Activated CD4-positive, alpha-beta T cell treated with anti-CD3 and anti-CD28 coated beads for 36 hours (primary cell): ENCODE measurements at places on chromosomes 2 and 18. TPM values are rescaled to one million over a fixed set of nuclear protein-coding genes. Genes with fewer than 3 reads are reported as not detected.

The FOXD4L1 gene
- 0.14 TPM for total RNA-seq

The CDK15 gene
- total RNA-seq: not detected

The NAB1 gene
- total RNA-seq: 41.4 TPM

The CD302 gene
- total RNA-seq: 0.47 TPM

GRCh38 chr2:221130431-221130830 lies 441.7 kb downstream of the EPHA4 start:
- H3K36me3 ChIP-seq: no peaks in the 10 kb centered on the region
- no peak for DNase-seq
- H3K4me1 ChIP-seq: no peaks in the 10 kb centered on the region
- H3K27me3 ChIP-seq: peaks cover 8% of the 10 kb centered on the region

DNA sequence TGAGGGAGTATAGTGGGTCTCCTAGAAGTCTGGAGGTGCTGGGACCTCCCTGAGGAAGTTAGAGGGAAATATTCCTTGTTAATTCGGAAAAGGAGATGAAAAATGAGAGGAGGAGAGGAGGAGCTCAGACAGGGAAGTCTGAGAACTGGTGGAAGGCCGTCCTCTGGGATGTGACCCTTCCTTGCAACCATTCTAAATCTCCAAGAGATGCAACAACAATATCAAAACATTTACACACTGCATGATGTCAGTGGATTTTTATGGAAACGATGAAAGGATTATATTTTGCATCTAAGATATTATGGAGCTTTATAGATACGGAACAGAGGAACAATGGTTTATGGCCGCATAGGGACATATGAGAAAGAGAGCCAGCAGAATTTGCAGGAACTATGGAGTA lies 49.8 kb upstream of the COBLL1 start:
- H3K4me3 ChIP-seq: no peak overlapping the region
- DNase-seq: no peak

GRCh38 chr2:231334179-231334930 lies 61.2 kb upstream of the B3GNT7 start:
- no peaks in the 10 kb centered on the region for H3K27me3 ChIP-seq
- no peaks in the 10 kb centered on the region for H3K36me3 ChIP-seq
- H3K4me3 ChIP-seq: no peak overlapping the region
- no peaks in the 10 kb centered on the region for H3K4me1 ChIP-seq
- H3K27ac ChIP-seq: no peak overlapping the region

- peak; percentile 92 for DNase-seq
- H3K4me1 ChIP-seq: peaks cover 12% of the 10 kb centered on the region
- no peak overlapping the region for H3K27ac ChIP-seq
- H3K27me3 ChIP-seq: no peaks in the 10 kb centered on the region
Observed at GRCh38 chr2:70984576-70985282, 6.3 kb downstream of the ANKRD53 start.

GRCh38 chr2:154495455-154495868 lies 203.0 kb upstream of the KCNJ3 start:
- H3K4me3 ChIP-seq: no peak overlapping the region
- no peaks in the 10 kb centered on the region for H3K36me3 ChIP-seq
- DNase-seq: no peak

DNA sequence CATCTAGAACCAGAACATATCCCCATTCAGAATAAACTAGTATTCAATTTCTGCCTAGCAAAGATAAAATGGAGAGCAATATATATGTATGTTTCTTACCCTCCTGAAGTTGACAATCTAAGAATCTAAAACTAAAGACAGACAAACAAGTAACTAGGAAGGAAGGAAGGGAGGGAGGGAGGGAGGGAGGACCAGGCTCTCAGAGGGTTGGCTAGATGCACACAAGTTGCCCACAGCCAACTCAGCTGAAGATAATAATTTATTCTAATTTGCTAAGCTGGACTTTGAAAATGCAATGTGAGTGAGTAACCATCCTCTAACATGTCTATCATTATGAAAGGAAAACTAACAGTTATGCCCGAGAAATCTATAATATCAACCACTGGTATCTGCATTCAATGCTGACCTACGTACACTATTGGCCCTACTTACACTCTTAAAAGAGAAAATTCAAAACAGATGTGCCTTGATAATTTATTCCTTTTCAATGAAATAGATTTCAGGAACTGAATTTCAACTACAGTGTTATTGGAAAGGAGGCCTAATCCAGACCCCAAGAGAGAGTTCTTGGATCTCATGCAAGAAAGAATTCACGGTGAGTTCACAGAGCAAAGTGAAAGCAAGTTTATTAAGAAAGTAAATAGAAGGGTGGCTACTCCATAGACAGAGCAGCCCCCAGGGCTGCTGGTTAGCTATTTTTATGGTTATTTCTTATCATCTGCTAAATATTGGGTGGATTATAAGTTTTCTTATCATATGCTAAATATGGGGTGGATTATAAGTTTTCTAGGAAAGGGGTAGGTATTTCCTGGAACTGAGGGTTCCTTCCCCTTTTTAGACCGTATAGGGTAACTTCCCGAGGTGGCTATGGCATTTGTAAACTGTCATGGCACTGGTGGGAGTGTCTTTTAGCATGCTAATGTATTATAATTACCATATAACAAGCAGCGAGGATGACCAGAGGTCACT lies 288.5 kb upstream of the SLC39A10 start:
- no peaks in the 10 kb centered on the region for H3K27me3 ChIP-seq
- H3K36me3 ChIP-seq: peaks cover 13% of the 10 kb centered on the region
- no peak overlapping the region for H3K27ac ChIP-seq
- H3K4me1 ChIP-seq: peaks cover 17% of the 10 kb centered on the region
- DNase-seq: no peak

- no peaks in the 10 kb centered on the region for H3K36me3 ChIP-seq
- no peak overlapping the region for H3K4me3 ChIP-seq
- no peaks in the 10 kb centered on the region for H3K4me1 ChIP-seq
- H3K27ac ChIP-seq: no peak overlapping the region
- DNase-seq: no peak
Observed at GRCh38 chr2:235870515-235870914, 297.7 kb downstream of the GBX2 start.

- H3K27me3 ChIP-seq: no peaks in the 10 kb centered on the region
- H3K4me1 ChIP-seq: peaks cover 48% of the 10 kb centered on the region
- no peak overlapping the region for H3K4me3 ChIP-seq
- no peak for DNase-seq
Observed at GRCh38 chr2:113164930-113165585, 8.7 kb upstream of the PSD4 start.

DNA sequence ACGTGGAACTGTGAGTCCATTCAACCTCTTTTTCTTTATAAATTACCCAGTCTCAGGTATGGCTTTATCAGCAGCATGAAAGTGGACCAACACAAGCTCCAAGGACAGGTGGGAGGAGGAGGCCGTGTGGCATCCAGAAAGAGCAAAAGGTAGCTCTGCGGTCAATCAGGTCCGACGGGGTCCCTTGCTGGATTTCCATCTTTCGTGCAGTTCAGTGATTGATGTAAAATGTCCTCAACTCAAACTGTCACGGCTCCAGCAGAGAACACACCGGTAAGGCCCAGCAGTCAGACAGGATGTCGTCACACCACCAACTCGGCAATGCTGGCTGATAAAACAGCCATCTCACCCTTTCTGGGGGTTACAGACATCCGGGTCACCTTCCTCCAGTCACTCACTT lies 123.3 kb downstream of the PXDN start:
- H3K4me3 ChIP-seq: no peak overlapping the region
- no peaks in the 10 kb centered on the region for H3K36me3 ChIP-seq
- H3K4me1 ChIP-seq: no peaks in the 10 kb centered on the region

- no peaks in the 10 kb centered on the region for H3K27me3 ChIP-seq
- no peaks in the 10 kb centered on the region for H3K4me1 ChIP-seq
- no peak overlapping the region for H3K4me3 ChIP-seq
Observed at GRCh38 chr2:10157293-10157692, 34.8 kb downstream of the RRM2 start.

- no peaks in the 10 kb centered on the region for H3K36me3 ChIP-seq
- DNase-seq: no peak
Observed at GRCh38 chr18:48713309-48713708, 174.5 kb downstream of the CTIF start.

DNA sequence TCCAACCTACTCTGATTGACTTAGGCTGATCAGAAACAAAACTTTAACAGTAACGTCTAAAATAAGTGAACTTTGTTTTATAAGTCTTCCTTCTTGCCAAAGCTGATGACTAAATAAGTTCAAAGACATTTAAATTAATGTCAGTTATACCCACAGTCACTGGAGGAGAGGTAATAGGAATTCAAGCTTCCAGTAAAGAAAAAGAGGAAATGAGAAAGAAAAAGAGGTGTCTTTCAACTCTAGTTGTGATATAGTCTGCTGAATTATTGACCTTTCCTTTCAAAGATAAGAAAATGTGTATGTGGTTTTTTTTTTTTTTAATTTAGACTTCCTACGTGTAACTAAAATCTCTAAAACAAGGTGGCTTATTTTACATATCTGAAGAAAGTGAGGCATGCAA lies 191.5 kb downstream of the SLC8A1 start:
- H3K27ac ChIP-seq: no peak overlapping the region
- no peaks in the 10 kb centered on the region for H3K36me3 ChIP-seq
- DNase-seq: no peak
- peaks cover 2% of the 10 kb centered on the region for H3K4me1 ChIP-seq
- H3K4me3 ChIP-seq: no peak overlapping the region

DNA sequence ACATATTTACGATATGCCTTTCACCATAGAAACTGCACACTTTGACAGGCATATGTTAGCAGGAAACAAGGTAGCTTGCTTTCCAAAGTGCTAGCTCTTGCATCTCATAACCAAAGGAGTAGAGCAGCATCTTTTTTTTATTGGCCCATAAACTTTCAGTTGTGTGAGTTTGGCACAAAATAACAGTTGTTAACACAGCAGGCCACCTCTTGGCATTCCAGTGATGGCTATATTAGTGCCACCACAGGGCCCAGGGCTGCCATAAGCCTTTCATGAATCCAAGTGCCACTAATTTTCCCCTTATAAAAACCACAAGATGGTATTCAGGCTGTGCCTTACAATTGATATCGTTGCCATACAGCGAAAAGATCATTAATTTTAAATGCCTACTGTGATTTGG lies 40.3 kb upstream of the KLF7 start:
- DNase-seq: no peak
- no peaks in the 10 kb centered on the region for H3K36me3 ChIP-seq
- no peaks in the 10 kb centered on the region for H3K4me1 ChIP-seq
- H3K27ac ChIP-seq: no peak overlapping the region
- peaks cover 2% of the 10 kb centered on the region for H3K27me3 ChIP-seq

- H3K36me3 ChIP-seq: no peaks in the 10 kb centered on the region
- no peak overlapping the region for H3K4me3 ChIP-seq
Observed at GRCh38 chr2:4992226-4992625, 700.0 kb upstream of the SOX11 start.

DNA sequence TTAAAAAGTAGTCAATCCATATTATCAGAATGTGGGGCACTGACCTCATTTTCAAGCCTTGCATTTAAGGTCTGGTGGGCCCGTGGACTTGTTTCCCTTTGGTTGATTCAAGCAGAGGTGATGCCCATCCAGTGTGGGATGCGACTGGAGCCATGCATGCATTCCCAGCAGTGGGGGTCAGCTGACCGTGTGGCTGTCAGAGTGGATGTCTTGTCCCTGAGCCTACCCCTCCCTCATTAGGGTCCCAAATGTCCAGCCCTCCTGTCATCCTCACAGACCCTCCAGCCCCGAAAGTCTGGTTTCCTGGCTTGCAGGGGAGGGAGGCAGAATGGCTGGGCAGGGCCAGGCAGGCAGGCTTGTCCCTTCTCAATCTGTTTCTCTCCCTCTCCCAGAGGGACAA lies 67.3 kb upstream of the SH3RF3 start:
- no peaks in the 10 kb centered on the region for H3K36me3 ChIP-seq
- H3K4me1 ChIP-seq: peaks cover 38% of the 10 kb centered on the region
- H3K27me3 ChIP-seq: no peaks in the 10 kb centered on the region
- no peak overlapping the region for H3K4me3 ChIP-seq
- no peak overlapping the region for H3K27ac ChIP-seq

DNA sequence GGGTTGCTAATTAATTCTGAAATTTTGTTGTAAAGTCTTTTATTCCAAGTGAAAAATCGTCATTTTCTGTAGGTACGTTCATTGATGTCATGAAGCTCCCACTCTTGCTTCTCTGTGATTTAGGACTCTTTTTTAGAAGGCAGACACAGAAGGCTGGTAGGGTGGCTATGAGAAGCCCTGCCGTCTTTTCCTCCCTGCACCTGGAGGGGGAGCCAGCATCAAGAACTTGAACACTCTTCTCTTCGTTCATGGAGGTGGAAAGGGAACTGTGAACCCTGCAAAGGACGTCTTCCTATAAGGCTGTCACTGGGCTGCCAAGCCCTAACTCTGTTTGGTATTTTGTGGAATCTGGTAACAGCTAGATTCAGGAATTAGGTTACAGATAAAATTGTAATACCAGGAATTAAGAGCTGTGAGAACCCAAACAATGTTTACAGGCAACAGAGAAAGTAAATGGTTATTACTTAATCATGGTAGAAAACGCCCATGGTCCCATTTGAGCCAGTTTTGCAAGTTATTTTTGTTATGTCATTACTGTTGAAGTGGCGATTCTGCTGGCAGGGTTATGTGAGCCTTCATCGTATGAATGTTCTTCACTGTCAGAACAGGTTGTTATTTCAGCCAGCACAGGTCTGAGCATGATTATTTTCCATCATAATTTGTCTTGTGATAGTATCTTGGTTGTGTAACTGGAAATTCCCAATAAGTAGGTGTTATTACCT lies 112.2 kb downstream of the OSBPL6 start:
- peaks cover 12% of the 10 kb centered on the region for H3K27me3 ChIP-seq
- H3K4me1 ChIP-seq: no peaks in the 10 kb centered on the region
- H3K27ac ChIP-seq: no peak overlapping the region
- H3K4me3 ChIP-seq: no peak overlapping the region
- no peaks in the 10 kb centered on the region for H3K36me3 ChIP-seq
- peak; percentile 59 for DNase-seq

DNA sequence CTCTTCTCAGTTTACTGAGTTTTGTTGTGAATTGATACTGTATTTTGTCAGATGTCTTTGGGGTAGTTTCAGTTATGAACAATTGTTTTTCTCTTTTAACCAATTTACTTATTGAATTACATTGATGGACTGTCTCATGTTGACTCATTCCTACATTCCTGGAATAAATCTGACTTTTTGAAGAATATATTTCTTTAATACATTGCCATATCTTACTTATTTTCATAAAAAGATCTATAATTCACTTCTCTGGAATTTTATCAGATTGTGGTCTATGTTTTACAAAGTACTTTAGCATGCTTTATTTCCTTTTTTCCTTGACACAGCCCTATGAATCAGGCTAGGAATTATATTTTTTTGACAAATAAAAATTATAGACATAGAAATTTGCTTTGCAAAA lies 268.3 kb downstream of the PLCL1 start:
- H3K4me3 ChIP-seq: no peak overlapping the region
- no peaks in the 10 kb centered on the region for H3K27me3 ChIP-seq

GRCh38 chr2:73837847-73838585 lies 9.3 kb downstream of the STAMBP start:
- DNase-seq: no peak

- peak overlapping the region; percentile 79 for H3K27ac ChIP-seq
- peaks cover 18% of the 10 kb centered on the region for H3K36me3 ChIP-seq
- peak overlapping the region; percentile 74 for H3K4me3 ChIP-seq
- peaks cover 40% of the 10 kb centered on the region for H3K4me1 ChIP-seq
- peaks cover 5% of the 10 kb centered on the region for H3K27me3 ChIP-seq
- peak; percentile 50 for DNase-seq
Observed at GRCh38 chr2:218405746-218406208, 6.1 kb downstream of the CTDSP1 start.
